ENCODE measurements at places on chromosomes 3 and 15. TPM values are rescaled to one million over a fixed set of nuclear protein-coding genes. Genes with fewer than 3 reads are reported as not detected.

MLF1 gene
- total RNA-seq = 7.4 TPM

DNA sequence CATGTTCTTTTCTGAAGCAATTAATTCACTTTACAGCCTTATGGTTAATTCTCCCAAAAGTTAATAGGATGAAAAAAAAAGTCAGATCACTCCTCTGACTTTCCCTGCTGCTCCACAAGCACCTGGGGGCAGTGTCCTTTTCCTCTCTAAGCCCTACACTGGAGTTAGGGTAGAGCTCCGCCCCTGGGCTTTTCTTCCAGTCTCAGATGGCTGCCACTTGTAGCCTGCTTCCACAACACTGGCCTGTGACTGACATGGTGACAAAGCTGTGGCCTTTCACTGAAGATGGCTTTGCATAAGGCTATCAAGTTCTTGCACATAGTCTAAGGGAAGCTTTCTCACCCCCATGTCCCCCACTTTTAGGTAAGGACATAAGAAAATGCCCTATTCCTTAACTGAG, 1.3 kb upstream of the MON1A start:
- no peak for DNase-seq

DNA sequence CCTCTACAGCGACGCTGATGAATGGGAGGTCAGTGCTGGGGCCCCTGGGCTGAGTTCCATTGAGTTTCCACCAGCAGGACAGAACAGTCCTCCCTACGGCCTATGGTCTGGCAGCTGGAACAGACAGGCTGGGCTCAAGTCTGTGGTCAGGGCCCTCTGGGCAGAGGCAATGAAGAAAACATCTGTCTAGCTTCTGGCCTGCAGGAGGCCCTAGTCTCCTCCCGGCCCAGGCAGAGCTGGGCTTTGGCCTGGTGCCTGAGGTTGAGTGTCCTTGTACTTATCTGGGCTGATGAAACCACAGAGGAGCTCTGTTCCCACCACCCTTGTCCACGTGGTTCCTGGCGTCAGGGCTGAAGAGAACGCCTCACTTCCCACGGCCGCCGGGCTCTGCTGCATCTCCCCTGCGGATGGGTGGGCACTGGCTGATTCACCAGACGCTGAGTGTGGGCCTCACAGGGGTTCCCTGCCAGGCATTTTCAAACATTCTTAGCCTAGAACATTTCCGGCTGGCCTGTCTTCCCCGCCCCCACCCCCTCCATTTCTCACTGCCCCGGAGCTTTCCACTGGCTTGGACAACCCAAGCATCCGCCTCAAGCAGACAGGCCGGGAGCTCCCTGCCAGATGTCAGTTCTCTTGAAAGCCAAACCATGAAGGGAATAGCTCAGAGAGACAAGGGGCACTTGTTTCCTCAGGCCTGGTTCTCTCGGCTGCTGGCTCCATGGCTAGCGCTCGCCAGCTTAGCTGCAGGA, 20.3 kb downstream of the PPCDC start:
- DNase-seq = no peak

PBRM1 gene
- total RNA-seq = 62.8 TPM

ABHD17C gene
- 2.0 TPM for total RNA-seq

DNA sequence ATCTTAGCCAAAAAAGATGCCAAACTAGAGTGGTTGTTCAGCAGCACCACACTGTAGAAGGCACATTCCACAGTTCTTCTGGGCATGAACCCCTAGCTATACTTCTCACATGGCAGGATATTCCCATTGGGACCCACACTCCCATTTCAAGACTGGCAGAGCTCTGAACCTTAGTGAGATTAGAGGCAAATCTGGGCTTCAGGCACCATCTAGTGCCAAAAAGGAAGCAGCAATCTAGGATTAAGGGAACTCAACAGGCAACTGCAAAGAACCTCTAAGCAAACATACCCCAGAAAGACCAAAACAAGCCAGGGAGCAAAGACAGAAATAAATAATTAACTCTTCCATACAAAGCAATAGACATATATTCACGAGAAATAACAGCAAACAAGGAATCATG, 66.2 kb downstream of the TAFA4 start:
- no peak for DNase-seq

DNA sequence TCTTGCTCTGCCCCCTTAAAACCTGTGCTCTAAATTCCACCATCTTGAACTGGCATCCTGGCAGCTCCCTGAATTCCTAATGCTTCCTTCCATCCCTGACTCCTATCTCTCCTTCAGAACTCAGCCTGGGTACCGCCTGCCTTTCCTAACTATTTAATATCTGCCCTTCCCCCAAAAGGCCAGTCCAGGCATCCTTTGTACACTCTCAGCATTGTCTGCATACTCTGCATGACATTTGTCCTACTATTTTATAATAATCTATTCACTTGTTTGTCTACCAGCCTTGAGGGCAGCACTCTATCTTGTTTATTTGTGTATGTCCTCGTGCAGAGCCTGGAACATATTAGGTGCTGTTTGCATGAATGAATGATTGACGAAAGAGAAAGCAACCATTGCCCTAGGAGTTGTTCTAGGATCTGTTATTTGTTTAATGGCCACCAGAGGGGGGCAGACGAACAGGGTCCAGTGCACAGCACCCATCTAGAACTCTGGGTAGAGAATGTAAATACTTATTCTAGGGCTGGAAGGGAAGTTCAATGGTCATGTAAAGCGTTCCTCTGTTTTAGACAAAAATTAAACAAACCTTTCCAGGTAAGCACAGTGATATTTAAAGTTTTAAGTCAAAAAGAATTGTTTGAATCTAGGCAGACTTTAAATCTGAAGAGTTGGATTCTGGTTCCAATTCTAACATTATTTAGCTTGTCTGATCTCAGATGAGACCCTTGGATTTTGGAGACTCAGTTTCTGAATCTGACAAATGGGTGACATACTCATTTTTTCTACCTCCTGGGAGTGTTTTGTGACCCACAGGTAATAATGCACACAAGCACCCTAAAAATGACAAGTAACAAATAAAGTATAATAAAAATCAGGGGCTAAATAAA, 125.8 kb upstream of the GALNT15 start:
- DNase-seq = no peak

- DNase-seq = no peak
These were observed 116.0 kb upstream of the GADL1 start for GRCh38 chr3:31010491-31010890.

- DNase-seq = no peak
These were observed 249.3 kb upstream of the FEZF2 start for GRCh38 chr3:62622553-62623174.

- DNase-seq = no peak
These were observed 33.3 kb downstream of the ZNF609 start for GRCh38 chr15:64493641-64494040.

DNA sequence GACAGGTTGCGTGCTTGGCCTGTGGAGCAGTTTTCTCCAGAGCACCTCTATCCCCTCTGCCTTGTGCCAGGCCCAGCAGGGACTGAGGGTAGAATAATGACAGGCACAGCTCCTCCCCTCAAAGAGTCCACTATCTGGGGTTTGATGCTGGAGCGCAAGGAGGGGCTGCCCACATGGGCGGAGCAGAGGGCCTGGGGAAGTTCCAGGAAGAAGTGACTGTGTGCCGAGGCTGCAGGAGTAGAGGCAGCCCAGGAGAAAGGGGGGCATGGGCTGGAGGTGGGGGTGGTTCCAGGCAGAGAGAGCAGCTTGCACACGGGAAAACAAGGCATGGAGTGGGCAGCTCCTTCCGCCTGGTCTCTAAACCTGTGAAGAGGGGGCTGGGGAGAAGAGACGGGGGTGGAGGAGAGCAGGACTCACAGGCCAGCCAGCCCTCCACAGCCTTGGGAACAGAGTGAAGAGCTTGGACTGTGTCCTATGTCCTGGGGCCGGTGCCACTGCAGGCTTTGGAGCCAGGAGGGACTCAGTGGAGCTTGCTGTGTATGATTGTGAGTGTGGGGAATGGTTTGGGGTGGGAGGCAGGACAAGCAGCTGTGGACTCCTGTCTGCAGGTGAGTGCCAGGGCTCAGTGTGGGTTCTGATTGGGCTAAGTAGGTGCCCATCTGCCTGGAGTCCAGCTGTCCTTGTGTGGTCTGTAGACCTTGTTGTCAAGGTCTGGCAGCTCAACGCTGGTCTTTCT, 48.1 kb downstream of the APBA2 start:
- no peak for DNase-seq

GSK3B gene
- 45.2 TPM for total RNA-seq

DNA sequence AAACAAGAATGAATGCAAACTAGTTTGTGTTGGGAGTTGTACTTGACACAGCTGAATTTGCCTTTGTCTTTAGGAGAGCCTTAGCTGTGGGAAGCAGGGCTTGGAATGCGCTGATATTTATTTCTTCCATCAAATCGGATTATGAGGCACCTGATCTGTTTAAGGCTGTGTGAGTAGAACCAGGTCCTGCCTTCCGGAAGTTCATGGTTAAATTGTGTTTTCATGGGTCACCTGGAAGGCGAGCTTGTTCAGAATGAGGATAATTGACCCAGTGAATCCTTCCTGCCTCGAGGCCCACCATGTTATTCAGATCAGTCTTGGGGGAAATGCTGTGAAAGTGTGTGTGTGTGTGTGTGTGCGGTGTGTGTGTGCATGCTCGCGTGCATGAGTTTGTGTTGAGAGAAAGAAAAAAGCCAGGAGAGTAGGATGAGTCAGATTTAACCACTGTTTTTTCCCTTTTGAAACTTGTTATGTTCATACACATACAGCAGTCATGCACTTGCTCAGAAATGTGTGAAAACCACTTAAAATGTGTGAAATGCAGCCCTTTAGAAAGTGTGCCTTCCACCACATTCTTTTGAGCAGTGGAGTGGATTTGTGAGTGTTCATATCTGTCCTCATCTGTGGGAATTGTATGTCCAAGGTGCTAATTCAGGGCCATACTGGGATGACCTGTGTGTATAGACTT, 36.7 kb downstream of the SMAD3 start:
- DNase-seq = no peak

- no peak for DNase-seq
These were observed 6.8 kb upstream of the KBTBD12 start for GRCh38 chr3:127908202-127908601.

PARP16 gene
- total RNA-seq = 11.5 TPM

GRCh38 chr3:70242297-70242882, 70.0 kb downstream of the MDFIC2 start:
- DNase-seq = no peak

NR2E3 gene
- total RNA-seq = not detected

GABRB3 gene
- total RNA-seq = not detected

GRCh38 chr15:97652700-97653167, 307.8 kb upstream of the ARRDC4 start:
- no peak for DNase-seq

- no peak for DNase-seq
These were observed 200.7 kb downstream of the RORA start for GRCh38 chr15:61028427-61028826.
